ENCODE measurements at places on chromosomes 4 and X.

DNA sequence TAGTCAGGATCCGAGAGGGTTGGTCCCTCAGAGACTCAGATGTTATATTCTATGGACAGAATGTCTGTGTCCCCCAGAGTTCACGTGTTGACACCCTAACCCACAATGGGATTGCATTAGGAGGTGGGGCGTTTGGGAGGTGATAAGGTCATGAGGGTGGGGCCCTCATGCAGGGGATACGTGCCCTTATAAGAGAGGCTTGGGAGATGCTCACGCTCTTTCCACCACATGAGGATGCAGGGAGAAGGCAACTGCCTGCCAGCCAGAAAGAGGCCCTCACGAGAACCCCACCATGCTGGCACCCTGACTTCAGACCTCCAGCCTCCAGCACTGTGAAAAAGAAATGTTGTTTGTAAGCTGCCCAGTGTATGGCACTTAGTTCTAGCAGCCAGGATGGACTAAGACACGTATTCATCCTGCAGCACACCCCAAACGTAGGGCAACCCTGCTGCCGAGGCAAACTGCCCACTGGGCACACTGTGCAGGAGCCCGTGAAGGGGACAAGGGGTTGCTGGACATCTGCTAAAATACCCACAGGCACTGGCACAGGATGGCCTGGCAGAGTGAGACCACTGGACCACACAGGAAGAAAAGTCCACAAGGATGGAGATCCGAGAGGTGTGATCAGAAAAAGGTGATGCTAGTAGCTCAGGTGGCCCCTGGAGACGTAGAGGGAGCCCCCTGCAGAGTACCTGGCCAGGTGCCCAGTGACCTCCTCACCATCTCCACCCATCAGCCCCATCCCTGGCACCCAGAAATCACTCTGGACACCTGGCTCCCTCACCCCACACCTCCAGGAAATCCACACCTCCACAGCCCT, 62.7 kb downstream of the HTRA3 start:
- DNase-seq, result peak; percentile 34

DNA sequence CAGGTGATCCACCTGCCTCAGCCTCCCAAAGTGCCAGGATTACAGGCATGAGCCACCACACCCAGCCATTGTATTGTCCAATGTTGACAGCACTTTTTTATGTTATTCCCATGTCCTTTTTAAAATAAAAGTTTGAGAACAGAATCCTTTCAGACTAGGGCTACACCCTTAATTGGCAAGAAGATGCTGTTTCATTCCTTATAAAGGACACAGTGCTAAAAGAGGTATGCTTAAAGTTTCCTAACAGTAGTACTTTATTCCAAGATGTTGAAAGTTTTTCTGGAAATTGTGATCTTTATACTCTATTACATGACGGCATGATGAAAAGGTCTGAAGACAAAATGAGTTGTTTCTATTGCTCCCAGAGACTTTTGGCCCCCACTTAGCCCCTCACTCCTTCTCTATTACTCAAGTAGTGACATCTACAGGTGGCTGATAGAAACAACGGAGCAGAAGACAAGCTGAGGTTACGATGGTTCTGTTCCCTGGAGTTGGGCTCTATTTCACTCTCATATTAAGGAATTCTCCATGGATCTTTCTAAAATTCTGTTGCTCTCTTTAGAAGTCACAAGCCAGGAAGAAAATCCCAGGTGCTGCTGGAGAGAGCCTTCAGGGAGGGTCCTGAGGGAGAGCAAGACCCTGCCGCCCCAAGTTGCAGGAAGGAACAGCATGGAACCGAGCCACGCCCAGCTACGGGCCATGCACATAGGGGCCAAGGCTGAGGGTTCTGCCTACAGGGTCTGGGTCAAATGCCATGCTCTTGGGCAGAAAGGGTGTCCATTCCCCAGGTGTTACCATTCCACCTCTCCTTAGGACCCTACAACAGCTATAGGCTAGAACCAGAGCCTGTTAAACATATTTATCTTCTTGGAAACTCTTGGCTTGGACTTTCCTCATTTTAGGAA, 22.8 kb downstream of the RPL9 start:
- no peak for DNase-seq

DNA sequence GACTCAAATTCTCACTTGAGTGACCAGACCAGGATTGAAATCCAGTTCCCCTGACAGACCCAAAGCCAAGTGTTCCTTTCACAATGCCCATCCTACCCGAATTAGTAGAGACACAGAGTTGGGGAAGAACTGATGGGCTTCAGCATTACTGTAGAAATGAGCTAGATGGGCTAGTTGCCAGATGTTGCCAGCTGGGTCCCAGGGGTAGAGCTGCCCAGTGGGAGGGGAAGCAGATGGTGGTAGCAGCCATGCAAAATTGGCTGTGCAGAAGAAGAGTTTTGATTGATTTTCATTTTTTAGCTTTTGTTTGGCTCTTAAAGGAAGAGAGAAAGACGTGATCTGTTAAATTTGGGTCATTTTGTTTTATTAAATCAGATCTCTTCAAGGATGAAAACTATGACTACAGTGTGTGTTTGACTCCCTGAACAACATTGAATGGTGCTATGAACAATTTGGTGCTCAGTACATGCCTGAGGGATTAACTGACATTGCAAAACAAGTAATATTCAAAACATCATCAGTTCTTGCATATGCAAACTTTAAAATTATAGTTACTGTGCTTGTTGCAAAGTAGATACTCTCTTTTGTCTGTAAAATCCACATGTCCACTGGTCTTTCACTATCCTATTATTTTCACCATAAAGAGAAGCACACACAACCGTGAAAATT, 86.0 kb downstream of the PARM1 start:
- no peak for DNase-seq

- DNase-seq, result no peak
Measured at GRCh38 chr4:47106561-47106960, 75.2 kb downstream of the GABRB1 start.

- DNase-seq, result no peak
Measured at GRCh38 chr4:119493886-119494285, 134.7 kb downstream of the PDE5A start.

DNA sequence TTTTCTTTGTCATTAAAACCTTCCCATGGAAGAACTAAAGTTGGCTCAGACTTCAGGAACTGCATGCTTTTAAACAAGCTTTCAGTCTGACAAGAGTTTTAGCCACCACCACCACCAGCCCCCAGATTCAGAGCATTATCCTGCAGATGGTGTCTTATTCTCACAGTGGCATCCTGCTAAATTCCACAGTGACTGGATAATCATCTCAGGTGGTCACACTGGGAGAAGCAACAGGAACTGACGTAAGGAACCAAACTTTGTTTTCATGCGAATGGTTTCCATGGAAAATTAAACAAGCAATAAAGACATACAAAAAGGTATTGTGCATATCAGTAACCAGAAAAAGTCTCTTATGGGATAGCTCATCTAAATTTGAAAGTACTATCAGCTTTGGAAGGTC, 370.7 kb downstream of the FBXW7 start:
- no peak for DNase-seq

DNA sequence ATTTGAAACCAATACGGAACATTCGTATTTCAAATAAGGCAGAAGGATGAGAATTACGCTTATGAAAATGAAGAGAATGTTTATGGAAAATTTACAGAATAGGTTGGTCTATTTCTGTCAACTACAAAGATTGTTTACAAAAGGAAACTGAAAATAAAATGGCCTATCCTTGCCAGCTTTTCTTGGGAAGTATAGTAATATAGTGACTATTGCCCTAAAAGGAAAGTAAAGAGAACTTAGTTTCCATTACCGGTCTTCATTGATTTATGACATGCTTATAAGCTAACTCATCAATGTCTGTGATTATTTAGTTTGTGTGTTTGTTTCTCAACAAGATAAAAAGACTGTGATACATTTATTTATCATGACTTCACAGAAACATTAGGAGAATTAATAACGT, 2.9 kb upstream of the SPRY1 start:
- no peak for DNase-seq

DNA sequence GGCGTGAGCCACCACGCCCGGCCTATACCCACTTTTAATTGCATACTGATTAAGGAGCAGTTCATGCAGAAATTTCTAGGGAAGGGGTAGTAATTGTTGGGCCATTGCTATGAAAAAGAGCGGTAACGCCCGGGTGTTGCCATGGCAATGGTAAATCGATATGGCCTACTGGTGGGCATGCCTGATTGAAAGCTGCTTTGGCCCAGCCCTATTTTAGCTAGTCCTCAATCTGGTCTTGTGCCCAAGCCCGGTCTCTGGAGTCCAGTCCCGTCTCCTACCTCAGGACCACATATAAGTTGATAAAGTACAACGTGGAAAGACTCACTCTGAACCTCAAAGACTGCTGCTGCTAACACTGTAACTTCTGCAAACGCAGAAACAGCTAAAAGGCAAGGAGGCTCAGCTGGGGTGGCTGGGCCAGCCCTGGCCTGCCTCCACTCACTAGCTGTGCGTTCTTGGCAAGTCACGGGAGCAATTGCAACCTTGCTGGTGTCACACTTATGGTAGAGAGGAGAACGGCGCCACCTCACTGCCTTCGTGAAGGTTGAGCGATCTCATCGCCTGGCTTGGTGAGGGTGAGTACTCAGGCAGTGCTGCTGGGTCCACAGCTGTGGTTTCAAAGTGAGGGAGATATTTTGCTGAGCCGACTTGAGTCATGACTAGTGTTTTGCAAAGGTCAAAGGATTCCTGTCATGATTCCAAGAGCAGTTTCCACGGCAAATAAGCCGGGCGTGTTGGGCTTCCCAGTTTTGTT, 57.0 kb upstream of the GRPEL1 start:
- DNase-seq, result peak; percentile 49

DNA sequence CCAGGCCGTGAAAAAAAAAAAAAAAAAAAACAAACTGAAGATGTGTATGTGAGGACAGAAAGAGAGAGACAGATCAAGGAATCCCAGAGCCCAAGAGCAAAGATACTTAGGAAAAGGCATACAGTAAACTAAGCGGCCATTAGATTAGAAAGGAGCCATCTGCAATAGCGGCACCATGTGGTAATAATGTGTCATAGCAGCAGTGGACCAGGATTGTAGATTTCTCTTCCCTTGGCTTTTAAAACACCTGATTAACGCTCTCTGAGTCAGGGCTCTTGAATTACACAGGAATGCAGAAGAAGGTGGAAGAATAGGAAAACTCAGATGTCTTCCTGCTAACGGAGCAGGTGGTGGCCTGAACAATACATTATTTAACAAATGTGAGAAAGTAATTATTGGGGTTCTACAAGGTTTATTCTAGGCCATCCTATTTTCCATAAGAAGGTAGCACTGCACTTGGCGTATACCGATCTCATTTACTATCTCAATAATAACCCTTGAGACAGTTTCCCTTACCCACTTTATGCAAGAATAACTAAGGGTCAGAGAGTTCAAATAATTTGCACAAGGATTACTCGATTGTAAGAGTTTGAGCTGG, 182.7 kb downstream of the KCNIP4 start:
- no peak for DNase-seq

- no peak for DNase-seq
Measured at GRCh38 chrX:19931146-19931545, 43.7 kb upstream of the SH3KBP1 start.

DNA sequence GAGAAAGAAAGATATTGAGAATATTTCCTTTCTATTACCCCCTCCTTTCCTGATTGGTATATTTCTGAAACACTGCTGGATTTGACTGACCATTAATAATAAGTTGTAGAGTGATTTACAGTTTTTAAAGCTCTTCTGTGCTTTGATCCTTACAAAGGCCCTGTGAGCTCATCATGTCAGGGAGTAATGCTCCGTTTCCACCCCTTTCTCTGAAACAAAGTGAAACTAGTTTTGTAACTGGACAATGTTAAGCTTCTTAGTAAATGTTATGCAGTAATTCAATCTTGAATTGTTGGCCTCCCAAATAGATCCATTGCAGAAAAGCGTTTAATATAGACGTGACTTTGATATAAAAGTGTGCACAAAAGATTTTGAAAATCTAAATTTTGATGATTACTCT, 190.1 kb upstream of the GNPDA2 start:
- no peak for DNase-seq

DNA sequence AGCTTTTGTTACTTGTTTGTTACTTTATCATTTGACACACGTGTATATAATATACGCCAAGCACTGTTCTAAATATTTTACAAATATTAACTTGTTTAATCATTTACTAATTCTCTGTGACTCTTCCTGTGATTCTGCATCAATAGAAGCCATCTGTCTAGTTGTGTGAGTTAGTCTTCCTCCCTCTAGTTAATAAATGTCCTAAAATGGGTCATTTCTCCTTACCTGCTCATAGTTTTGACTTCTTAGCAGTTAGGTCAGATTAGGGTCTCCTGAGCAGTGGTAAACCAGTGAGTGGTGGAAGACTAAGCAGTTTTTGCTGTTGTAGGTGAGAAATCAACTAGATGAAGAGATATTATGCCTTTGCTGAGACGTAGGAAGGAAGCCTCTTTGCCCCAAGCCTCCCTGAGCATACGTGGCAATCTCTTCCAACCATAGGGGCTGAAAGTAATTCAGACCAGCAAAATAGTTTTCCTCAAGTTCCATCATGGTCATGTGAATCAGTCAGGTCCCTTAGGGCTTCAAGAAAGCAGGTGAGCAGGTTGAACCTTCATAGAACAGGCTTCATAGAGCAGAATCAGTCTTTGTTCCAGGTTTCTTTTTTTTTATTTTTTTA, 38.7 kb upstream of the THOC2 start:
- DNase-seq, result no peak

- DNase-seq, result no peak
Measured at GRCh38 chrX:112025753-112026152, 56.8 kb downstream of the TRPC5 start.

- no peak for DNase-seq
Measured at GRCh38 chr4:38452009-38452408, 212.0 kb upstream of the KLF3 start.

- no peak for DNase-seq
Measured at GRCh38 chrX:23783589-23784469, 856 bp downstream of the SAT1 start.

GRCh38 chrX:104325213-104325585, 70.5 kb upstream of the ESX1 start:
- no peak for DNase-seq

GRCh38 chr4:4855301-4856070, 4.0 kb upstream of the MSX1 start:
- no peak for DNase-seq

DNA sequence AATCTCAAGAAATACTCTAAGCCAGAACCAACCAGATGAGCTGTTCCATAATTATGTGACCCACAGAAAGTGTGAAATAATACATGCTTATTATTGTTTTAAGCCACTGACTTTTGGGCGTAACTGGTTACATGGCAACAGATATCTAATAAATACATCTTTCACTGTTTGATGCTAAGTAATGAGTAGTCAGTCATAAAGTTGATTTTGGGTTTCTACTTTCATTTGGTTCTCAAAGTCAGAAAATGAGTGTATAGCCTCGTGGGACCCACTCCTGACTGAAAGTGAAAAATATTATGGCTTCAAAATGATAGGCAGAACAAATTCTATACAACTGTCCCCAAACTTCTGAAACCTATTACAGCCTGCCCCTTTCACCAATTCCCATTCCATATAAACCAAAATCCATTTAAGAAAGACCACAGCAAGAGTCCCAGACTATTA, 88.0 kb upstream of the CBR4 start:
- no peak for DNase-seq

GRCh38 chrX:35826503-35826902, 28.4 kb downstream of the MAGEB16 start:
- DNase-seq, result no peak
